ENCODE measurements at places on chromosomes 5 and 9.

DNA sequence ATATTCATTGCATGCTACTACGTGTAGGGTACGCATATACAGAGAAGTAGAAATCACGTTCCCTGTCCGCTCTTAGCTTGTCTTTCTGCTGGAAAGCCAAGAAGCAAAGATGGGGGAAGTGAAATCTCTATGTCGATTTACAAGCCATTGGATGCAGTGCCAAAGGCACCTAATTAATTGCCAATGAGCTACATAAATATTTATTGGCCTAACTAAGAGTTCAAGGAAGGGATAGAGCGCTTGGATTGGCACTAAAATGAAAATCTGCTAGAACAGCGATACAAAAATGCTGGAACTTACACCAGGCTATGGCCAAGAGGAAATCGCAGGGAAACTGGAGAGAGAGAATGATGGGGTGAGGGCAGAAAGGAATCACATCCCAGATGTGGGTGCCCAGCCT is 10.8 kb downstream of the SMIM23 start:
- no peak for DNase-seq

DNA sequence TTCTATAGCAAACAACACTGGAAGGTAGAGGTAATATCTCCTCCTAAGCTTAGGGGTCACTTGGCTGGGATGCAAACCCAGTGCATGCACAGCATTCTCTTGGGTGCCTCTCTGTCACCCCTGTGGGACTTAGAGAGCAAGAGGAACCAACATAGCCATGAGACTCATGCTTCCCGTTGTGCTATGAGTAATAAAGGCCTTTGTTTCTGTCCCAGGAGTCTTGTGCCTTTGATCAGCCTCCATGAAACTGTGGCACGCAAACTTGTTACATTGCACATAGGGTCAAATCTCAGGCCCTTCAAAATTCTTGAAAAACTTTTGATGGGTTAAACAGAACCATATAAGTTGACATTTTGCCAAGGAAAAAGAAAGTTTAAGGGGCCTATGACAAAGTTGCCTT is 272.8 kb downstream of the TAF11L14 start:
- DNase-seq, result no peak

GRCh38 chr5:100708645-100709171 is 173.5 kb downstream of the FAM174A start:
- DNase-seq, result no peak

DNA sequence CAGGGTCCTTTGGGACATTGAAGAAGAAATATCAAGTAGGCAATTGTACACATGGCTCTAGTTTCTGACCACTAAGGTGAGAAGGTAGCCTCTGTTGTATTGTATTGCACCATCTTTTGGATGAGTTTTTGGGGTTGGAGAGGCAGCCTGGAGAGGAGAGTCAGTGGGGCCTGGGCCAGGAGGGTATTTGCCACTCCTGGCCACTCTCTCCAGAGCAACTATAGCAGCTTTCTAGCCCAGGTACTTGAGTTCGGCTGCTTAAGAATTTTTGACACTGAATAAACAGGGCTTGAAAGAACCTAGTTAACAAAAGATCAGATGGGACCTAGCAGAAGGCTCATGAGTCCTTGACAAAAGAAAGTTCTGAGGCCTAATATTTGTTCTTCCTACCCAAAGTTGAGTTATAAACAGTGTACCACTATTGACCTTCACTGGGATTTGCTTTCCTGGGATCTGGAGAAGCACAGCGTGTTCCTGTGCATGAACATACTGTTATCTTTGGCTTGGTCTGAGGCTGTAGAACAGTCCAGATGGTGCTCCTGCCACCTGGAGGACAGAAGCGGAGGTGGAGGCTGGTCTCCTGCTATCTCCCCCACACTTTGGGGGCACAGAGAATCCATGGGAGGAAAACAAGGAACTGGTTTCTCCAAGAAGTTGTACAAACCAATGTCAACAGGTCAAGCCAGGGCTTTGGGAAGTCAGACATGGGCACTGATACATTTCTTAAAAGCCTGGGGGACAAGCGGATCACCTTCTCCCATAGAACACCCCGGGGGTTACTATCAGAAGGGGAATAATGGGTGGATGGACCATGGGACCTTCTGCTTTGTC is 110.4 kb upstream of the LIFR start:
- DNase-seq, result peak; percentile 71

DNA sequence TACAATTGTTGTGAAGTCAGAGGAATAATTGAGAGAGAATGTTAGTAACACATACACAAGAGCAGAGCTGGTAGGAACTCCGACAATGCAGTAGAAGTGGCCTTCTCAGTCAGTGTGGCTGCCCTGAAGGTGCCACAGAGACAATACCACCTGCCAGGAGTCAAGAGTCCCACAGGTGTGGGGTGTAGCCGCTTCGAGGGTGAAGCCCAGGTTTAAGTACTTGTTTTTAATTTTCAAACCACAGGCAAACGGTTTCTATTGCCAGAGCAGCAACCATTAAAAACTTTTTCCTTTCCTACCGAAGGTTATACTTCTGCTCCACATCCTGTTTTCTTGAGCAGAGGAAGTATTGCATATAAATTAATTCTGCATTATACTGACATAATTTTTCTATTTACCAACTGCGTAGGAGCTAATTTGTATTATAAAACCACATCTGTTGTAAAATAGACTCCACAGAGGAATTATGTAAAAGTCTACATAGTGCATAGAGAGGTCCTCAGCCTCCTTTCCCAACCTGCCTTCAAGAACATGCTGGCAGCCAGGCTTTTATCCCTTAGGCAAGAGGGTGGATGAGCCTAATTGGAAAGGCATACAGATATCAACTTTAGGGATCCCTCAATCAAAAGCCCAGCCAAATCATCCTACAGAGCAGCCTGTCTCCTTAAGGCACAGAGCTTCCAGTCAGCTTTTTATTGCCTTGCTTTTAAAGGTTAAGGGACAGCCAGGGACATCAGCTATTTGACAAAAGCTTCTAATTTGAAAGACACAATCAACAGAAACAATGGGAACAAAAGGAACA is 12.9 kb upstream of the ACTBL2 start:
- no peak for DNase-seq

DNA sequence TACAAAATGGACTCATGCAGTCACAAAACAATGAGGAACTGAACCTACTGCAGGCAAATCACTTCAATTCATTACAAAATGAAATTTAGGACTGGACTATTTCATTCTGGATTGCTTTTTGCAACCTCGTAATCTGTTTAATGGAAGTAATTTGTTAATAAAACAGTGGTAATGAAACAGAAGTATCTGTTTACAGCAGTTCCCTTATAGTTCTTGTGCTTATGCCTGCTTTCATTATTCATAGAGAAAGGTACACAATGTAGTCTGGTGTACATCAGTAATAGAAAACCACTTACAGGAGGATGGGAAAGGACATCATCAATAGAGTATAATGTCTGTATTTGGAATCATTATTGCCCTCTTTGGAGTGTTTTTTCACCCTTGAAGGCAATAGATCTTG is 389.2 kb upstream of the NUDT12 start:
- no peak for DNase-seq

DNA sequence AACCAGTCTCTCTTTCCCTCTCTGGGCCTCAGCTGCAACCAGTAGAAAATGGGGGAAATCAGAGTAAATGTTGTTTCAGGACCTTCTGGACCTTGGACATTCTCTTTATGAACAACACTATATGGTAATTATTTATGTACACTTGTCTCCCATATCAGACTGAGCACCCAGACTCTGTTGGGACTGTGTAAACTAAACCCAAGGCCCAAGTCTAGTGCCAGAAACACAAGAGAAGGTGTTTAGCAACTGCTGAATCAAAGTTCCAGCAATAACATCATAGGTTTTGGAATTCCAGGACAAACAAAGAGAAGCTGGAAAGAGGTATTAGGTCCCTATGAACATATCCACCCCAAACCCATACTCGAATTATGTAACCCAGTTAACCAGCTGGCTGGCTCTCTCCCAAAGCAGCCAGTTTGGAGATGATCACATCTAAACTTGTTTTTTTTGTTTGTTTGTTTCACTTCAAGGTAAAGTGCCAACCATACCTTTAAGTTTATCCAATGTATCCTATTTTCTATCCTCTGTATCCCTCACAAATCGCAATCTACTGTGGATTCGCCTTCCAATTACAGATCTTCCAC is 1.9 kb upstream of the RNF38 start:
- peak; percentile 18 for DNase-seq

GRCh38 chr5:93219641-93220145 is 361.3 kb downstream of the NR2F1-AS1 start:
- no peak for DNase-seq

DNA sequence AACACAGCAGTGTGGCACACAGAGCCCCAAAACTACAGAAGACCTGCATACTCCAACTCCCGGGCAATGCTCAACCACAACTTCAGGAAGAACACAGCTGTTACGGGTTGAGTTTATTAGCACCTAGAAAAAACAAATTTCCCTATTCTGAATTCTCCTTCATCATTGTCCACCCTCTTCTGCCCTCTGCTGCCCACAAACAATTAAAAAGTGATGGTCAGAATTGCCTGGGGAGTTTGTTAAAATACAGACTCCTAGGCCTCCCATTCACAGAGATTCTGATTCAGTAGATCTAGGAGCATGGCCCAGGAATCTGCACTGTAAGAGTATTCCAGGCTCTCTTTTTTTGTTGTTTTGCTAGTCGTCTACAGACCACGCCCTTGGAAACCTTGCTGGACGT is 310.6 kb downstream of the NDUFS4 start:
- no peak for DNase-seq

DNA sequence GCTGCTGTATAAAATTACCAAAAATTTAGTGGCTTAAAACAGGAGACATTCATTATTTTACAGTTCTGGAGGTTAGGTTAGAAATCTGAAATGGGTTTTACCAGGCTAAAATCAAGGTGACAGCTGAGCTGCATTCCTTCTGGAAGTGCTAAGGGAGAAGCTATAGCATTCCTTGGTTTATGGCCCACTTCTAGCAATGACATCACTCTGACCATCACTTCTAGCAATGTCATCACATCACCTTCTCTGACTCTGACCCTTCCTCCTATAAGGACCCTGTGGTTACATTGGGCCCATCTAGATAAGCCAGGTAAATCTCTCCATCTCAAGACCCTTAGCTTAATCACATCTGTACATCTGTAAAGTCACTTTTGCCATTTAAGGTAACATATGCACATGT is 366.1 kb downstream of the EFNA5 start:
- no peak for DNase-seq

GRCh38 chr5:485113-485945 is 38.9 kb downstream of the SLC9A3 start:
- no peak for DNase-seq

DNA sequence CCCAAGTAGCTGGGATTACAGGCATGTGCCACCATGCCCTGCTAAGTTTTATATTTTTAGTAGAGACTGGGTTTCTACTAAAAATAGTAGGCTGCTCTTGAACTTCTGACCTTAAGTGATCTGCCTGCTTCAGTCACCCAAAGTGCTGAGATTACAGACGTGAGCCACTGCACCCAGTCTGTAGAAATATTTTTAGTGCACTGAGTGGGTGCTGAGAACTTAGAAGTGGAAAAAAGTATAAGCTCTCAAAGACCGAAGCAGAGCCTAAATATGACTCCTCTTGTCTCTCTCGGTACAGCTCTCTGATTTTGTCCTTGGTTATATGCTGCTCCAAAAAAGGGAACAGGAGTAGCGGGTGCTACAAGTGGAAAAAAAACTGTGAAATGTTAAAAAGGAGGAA is 353.8 kb upstream of the IZUMO3 start:
- no peak for DNase-seq

- no peak for DNase-seq
Measured at GRCh38 chr9:26983340-26983739, 22.1 kb downstream of the LRRC19 start.

GRCh38 chr5:89034588-89034987 is 151.6 kb upstream of the MEF2C start:
- no peak for DNase-seq

DNA sequence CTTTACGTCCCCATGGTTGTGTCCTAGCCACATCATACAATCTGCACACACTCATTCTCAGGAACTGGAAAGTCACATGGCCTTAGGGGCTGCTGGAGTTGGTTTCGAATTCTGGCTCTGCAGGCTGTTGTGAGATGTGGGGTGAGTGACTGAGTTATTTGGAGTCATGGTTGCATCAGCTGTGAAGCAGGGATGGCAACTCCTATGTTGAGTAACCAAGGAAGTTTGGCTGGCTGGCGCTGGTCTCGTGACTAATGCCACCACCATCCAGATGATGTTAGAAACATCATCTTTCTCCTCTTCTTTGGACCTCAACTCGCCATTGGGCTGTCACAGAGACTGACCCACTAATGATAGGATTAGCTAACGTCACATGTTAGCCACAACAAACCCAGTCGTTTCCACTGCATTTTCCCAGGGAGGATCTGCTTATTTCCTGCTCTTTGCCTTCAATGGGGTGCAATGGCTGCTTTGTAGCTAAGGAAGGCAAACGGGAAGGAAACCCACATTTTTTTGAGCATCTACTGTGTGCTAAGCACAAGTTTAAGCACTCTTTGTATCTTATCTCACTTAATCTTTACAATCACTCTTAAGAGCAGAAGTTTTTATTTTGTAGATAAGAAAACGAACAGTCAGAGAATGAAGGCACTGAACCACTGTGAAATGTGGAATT is 78.1 kb upstream of the UBTD2 start:
- peak; percentile 33 for DNase-seq

DNA sequence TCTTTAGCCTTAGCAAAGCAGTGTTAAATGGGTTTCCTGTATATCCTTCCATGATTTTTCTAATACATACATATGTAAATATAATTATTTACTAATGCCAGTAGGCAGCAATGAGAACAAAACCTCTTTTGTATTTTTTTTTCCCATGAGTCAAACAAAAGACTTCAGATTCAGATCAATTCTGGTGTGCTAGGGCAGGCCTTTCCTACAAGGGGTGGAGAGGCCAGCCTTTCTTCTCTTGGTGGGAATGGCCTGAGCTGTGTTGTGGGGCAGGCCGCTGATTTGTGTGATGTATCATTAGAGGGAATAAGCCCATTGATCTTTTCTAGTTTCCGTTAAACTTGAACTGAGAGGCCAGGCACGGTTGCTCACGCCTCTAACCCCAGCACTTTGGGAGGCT is 115.5 kb upstream of the DMRT1 start:
- DNase-seq, result no peak

- DNase-seq, result peak; percentile 68
Measured at GRCh38 chr9:34047864-34048726, 592 bp downstream of the UBAP2 start.

DNA sequence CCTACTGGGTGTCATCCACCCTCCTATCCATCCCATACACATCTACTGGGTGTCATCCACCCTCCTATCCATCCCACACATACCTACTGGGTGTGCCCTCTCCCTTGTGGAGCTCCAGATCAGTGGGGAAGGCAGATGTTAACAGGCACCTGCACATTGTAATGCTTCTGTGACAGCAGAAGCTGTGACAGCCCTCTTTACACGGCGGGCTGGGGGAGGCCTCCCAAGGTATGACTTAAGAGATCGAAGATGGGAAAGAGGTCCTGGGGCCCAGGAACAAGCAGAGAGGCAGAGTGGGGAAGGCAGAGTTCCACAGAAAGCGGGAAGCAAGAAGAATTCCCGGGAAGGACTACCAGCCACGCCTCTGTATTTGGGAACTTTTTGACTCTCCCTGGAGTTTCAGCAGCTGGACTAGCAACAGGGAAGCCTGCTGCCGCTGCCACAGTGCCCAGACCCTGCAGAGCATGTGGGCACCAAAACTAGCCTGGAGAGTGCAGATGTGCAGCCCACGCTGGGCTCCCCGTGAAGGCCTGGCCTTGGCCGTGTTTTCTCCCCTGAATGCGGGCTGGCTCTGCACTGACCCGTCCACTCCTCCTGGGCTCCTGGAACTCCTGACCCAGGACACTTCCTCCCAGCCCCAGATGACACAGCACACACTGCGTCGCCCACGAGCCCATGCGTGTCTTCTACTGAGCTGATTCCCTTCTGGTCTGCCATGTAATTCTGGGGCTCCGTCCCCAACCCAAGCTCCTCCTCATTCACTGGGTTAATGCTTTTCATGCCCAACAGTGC is 9.3 kb downstream of the TOR1A start:
- DNase-seq, result no peak

GRCh38 chr9:37801287-37801850 is 772 bp downstream of the DCAF10 start:
- peak; percentile 64 for DNase-seq
